CD4-positive, alpha-beta T cell (primary cell): ENCODE measurements at places on chromosomes 7 and 10.

- DNase-seq: no peak
These were observed 69.9 kb upstream of the LRRC4 start for GRCh38 chr7:128100949-128101713.

DNA sequence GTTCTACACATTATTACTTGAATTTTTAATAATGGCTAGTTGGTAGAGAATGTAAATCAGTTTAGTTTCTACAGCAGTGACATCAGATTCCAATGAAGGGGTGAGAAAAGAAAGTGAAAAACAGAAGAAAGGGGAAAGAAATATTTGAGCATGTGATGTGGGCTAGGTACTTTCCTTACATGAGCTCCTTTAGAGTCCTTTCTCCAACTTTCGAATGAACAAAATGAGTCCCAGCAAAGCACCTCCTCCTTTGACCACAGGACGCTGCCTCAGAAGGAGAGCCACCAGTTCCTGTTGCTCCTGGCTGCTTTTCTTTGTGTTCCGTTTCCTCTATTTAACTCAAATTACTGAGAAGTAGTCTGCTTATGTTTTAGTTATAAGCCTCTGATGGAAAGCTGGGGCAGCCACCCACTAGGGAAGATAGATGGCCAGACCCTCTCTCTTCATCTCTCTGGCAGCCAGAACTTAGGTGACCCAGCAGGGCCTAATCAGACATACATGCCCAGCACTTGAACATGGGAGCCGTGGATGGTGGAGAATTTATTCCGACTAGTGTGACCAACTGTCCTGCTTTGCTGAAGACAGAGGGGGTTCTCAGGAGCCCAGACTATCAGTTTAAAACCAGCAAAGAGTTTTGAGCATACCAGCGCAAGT lies 82.4 kb upstream of the NME8 start:
- no peak for DNase-seq

DNA sequence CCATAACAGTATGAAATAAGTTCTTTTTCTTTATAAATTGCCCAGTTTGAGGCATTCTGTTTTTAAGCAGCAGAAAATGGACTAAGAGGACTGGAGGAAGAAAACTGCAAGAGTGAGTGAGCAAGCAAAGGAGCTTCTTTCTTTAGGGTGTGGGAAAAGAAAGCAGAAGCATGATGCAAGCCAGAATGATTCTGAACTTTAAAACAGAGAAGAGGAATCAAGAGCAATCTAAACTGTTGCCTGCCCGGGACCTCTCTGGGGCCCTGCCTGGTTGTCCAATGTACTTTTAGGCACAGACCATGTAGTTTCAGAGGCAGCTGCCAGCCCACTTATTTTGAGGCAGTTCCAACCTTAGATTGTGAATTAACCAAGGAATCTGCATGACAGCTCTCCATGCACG lies 186.3 kb downstream of the PLPP4 start:
- no peak for DNase-seq

GRCh38 chr10:12333380-12334185 lies 15.8 kb upstream of the CAMK1D start:
- no peak for DNase-seq

- DNase-seq: no peak
These were observed 155.8 kb downstream of the OAT start for GRCh38 chr10:124262971-124263370.

GRCh38 chr10:2885288-2886278 lies 181.8 kb upstream of the PFKP start:
- DNase-seq: no peak

GRCh38 chr7:157946398-157947060 lies 609.7 kb downstream of the DNAJB6 start:
- DNase-seq: no peak

GRCh38 chr7:39937366-39938153 lies 12.5 kb upstream of the CDK13 start:
- no peak for DNase-seq

- DNase-seq: no peak
These were observed 13.4 kb downstream of the NUDT1 start for GRCh38 chr7:2255145-2256139.

DNA sequence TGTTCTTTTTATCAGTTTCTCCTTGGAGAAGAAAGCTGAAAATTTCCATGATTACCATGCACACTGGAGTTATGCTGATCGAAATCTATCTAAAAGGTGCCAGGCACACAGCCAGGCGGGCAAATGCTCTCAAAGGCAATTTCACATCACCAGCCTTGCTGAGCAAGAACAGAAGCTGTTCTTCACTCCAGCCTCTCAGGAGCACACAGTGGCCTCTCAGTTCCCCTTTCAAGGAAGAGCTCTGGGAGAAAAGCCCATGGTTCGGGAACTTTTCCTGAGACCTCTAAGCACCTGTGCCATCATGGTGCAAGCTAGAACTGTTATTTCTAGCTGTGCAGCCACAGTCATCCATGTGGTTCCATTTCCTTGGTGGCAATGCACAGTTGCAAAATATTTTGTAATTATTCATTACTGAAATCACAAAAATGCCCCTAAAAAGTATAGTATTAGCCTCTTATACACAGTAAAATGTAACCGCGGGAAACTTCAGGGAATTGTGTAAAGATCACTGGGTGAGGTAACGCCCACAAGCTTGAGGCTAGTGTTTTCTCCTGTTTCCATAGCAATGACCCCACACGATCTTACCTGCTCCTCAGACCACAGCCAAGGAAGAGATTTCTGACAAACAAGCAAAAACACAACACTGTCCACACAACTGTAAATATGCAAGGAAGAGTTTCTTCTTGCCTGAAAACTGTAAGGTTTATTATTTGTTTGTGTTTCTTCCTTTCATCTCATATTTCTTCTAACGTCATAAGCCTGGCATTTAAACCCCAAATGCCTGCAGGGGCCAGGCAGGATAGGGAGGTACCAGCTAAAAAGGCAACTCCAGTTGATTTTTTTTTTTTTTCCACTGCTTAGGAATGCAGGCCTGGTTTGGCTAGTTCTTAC lies 121.2 kb downstream of the FAM107B start:
- no peak for DNase-seq

DNA sequence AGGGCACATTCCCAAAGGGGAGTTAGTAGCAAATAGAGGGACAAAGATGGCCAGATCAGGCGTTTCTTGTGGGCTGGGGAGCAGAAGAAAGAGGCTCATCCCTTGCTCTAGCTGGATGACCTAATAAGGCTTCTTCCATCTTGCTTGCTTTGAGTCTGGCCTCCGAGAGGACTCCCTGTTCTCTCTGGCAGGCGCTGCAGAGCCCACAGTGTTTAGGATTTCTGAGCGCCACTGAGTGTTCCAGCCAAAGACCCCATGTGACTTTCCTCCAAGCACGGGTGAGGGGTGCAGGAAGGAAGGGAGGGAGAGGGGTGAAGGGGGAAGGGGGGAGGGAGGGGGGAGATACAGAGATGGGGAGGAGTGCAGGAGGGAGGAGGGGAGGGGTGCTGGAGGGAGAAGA lies 203.8 kb upstream of the SVIL start:
- no peak for DNase-seq

DNA sequence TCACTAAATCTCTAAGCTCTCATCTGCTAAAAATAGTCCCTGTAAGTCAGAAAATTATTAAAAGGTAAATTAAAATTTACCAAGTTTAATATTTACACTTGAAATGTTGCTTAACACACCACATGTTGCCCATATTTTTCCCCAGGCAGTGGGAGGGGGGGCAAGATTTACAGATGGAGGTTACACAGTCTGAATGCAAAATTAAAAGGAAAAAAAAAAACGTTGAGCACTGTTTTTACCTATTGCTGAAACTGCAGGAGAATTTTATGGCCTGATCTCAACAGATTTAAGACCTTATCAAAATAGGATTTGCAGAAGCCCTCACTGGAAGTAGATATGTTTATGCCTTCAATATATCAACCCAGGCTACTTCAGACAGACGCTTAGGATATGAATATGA lies 133.4 kb downstream of the SFMBT2 start:
- DNase-seq: no peak

GRCh38 chr10:113916053-113916452 lies 61.6 kb downstream of the NHLRC2 start:
- no peak for DNase-seq

DNA sequence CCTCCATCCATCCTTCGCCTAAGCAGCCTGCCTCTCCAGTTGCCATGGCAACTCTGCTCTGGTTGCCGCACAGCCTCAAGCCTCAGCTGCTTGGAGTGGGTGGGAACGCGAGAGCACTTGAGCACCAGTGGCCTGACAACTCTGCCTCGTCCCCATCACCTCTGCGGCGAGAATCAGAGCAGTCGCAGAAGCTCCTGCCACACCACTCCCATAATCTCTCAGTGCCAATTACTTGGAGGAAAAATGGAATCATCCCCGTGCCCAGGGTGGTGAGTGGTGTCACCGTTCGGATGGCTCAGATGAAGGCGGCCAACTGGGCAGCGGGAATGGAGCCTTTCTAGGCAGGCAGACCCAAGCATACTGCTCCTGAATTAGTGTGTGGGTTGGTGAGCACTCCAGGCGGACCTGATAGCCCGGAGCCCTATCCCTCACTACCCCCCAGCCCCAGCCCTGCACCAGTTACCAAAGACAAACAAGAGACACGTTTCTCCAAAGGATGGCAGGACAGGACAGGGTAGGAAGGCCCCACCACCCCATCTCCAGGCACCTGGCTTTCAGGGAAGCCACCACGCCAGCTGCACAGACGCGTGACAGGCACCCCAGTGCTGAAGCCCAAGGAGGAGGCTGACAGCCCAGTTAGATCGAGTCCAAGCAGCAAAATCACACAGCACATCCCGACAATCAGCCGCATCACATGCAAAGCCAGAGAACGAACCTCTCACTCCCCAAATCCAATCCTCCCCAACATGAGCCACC lies 335.4 kb downstream of the PTPRN2 start:
- no peak for DNase-seq

- DNase-seq: no peak
These were observed 232.2 kb downstream of the CACNA2D1 start for GRCh38 chr7:82211333-82211732.

GRCh38 chr10:8424555-8425211 lies 370.2 kb downstream of the GATA3 start:
- no peak for DNase-seq

DNA sequence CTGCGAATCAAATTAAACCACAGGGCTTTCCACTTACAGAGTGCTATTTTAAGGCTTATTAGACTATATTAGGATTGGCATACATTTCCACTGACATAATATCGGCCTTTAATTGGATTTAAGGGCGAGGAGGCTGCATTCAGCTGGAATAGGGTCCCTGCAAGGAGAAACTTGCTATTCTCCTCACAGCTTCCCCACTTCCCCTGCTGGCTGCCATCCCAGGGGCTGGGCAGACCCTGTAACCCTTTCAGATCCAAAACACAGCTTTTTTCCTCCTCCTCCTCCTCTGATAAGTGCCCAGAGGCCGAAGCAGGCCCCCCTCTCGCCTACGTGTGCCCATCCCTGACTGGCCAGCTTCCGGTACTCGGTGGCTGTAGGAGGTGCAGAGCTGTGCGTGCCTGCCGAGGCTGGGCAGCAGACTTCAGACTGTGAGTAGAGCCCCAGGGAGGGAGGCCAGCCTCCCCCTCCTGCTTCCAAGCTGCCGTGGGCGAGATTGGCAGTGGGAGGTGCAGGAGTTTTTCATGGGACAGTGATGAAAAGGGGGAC lies 224.2 kb downstream of the PLXNA4 start:
- DNase-seq: no peak

DNA sequence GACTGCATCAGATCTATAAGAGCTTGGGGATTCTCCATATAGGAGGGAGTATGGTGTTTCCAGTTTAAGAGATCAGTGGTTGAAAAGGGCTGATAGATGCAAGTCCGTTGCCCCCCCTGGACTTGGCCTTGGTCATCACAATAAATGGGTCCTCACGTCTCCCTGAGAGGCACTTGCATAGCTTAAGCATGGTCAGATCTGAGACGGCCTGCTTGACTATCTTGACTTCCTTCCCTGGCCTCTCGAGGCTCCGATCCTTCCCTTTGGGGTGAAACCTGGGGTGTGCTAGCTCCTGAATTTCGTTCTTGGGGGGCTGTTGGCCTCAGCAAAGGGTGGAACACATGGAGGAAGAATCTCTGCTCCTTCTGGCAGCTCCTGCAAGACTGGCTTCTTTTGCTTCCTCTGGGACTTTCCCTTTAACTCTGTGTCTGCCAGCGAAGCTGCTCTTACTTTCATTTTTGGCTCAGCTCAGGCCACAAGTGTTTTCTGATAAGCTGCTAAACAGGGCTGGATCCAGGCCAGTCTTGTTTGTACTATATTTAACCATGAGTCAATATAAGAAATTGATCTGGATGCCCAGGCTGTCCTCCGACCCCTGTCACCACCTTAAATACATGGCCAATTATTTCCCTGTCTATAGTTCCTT lies 11.2 kb upstream of the ZNF485 start:
- no peak for DNase-seq

GRCh38 chr10:91415816-91416215 lies 5.7 kb downstream of the HECTD2 start:
- DNase-seq: no peak

DNA sequence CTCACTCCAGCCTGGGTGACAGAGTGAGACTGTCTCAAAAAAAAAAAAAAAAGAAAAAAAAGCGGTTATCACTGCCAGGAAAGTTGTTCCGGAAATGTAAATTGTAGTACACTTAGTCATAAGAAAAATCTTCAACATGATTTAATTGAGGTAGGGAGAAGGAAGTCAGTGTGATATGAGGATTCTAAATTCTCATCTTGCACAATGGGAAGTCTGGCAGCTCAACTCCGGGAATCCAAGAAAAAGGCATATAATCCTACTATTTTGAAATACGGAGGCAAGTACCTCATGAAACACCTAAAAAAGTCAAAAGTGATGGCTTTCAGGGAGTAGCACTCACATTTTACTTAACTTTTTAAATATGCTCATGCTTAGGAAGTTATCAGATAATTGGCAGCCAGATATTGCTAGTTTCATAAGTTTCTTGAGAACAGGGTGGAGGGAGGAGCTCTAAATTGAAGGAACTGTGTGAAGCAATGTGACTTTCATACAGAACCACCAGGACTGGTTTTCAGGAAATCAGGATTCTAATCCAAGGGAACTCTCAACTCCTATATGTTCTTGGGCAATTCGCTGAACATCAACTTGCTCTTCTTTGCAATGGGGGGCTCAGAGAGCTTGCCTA lies 2.7 kb upstream of the C7orf25 start:
- DNase-seq: no peak

DNA sequence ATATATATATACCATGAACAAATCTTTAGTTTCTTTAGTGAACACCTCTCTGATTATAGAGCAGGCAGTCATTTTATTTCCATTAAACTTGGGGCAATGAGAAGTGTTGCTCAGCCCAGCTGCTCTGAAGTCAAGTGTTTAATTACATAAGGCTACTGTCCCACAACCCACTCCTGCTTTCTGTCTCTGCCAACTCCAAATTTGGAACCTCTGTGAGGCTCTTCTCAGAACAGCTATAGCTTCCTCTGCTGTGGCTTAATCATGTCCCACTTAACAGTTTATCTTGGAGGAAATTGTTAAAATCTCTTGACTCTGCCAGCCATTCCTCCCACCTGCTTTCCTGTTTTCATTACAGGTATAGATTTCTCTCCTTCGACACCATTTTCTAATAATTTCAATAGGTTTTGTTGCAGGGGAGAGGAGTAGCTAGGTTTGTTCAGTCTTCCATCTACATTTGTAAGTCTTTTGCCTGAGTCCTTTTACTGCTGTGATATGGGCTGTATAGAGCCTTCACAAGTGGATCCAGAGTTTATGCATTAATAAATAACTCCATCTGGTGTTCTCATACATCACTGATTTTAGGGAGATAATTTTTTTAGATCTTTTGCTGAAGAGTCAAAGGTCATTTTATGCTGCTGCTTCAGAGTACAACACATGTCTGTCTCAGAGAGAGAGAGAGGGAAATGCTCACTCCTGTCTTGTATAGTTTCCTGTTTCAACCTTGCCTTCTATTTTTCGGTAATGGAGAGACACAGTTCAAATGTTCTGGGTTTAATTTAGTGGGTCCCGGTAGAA lies 170.4 kb downstream of the WNT2 start:
- DNase-seq: no peak

- DNase-seq: no peak
These were observed 154.7 kb downstream of the NEURL1 start for GRCh38 chr10:103648251-103648635.
